Inflammatory macrophage treated with lipopolysaccharide for 4 hours (primary cell): ENCODE measurements at places on chromosomes 1 and 21.
A peak's percentile ranks its signal among the peaks of the same experiment; 100 is the strongest.

- DNase-seq = no peak
These were observed 166.8 kb upstream of the CAMK1G start for GRCh38 chr1:209416716-209417115.

DNA sequence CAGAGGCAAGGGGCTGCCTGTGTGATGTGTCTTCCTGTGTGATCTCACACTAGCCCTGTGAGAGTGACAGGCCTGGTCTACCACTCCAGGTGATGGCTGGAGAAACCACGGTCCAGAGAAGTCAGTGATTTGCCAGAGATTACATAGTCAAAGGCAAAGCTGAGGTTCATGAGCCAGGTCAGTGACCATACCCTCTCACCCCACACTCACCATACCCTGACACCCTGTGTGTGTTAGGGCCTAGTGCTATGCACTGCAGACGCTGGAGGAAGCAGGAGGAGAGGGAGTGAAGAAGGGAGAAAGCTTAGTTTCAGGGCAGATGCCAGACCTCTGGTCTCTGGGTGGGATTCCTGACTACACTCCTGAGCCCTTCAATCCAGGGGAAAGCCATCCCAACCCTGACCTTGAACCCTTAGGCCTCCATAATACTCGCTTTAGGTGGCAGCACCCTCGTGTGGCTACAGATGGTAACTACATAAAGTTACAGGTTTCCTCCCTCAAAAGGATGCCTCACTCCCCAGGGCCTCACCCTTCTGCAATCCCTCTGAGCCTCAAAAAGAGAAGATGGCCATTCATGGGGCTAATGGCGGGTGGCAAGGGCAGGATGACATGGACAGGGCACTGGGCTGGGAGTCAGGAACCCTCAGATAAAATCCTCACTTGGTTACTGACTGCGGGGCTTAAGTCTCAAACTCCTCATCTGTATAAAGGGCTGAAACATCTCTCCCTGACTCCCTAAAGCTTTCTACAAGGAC, 20.8 kb upstream of the SDC3 start:
- peak; percentile 62 for DNase-seq

GRCh38 chr1:244102046-244102445, 51.0 kb downstream of the ZBTB18 start:
- no peak for DNase-seq

- no peak for DNase-seq
These were observed 3.7 kb upstream of the SDC3 start for GRCh38 chr1:30912224-30912623.

DNA sequence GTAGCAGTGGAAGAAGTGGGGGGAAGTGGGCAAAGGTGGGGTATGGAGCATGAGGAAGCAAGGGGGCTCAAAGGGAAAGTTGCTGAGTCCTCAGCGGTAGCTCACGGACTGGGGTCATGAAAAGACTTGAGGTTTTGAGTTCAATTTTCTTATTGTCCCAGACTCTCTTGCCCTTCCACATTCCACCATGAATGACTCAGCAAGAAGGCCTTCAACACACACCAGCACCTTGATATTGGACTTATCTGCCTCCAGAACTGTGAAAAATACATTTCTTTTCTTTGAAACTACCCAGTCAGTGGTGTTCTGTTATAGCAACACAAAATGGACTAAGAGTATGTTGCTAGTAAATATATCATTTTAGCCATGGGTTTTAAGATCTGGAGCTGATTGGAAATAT, 17.3 kb upstream of the RHBDL2 start:
- no peak for DNase-seq

DNA sequence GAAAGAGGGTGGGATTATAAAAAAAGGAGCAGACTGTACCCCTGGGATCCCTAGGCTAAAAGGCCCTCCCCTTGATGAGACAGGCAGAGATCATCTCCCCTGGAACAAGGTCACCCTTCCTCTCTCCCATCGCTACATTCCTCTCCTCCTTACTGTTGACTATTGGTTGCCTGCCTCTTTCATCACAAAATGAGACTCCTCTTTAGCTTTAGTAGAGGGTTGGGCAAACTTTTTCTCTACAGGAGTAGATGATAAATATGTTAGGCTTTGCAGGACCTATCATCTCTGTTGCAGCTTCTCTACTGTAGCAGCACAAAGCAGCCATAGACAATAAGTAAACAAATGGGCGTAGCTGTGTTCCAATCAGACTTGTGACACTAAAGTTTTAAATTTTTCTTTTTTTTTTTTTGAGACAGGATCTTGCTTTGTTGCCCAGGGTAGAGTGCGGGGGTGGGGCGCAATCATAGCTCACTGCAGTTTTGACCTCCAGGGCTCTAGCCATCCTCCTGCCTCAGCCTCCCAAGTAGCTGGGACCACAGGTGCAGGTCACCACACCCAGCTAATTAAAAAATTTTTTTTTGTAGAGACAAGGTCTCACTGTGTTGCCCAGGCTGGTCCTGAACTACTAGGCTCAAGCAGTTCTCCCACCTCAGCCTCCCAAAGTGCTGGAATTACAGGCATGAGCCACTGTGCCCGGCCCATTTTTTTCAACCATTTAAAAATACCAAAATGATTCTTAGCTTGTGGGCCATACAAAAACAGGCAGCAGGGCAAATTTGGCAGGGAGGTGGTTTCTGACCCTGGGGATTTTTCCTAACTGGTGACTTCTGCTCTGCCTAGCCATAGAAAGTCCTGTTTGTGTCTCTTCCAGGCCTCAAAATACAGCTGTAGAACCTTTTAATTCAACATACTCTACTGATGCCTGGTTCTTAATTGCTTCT, 15.1 kb downstream of the MCL1 start:
- peak; percentile 24 for DNase-seq

DNA sequence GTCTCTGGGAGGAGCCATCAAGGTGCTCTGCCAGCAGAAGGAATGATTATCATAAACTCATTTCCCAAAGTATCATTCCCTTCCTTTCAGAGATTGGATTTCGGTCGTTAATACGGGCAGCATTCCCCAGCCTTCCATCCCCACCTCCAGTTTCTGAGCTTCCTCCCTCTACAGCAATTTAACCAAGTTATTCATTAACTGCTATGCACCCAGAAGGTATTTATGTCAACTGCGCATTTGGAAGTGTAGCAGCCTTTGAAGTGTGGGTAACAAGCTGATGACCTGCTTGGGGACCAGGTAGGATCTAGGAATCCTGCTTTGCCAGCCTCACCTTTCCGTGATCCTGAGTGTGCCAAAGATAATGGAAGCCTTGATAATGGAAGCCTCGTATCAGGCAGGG, 172.4 kb upstream of the IGSF21 start:
- DNase-seq = no peak

GRCh38 chr1:67489643-67490042, 59.4 kb upstream of the SERBP1 start:
- no peak for DNase-seq

DNA sequence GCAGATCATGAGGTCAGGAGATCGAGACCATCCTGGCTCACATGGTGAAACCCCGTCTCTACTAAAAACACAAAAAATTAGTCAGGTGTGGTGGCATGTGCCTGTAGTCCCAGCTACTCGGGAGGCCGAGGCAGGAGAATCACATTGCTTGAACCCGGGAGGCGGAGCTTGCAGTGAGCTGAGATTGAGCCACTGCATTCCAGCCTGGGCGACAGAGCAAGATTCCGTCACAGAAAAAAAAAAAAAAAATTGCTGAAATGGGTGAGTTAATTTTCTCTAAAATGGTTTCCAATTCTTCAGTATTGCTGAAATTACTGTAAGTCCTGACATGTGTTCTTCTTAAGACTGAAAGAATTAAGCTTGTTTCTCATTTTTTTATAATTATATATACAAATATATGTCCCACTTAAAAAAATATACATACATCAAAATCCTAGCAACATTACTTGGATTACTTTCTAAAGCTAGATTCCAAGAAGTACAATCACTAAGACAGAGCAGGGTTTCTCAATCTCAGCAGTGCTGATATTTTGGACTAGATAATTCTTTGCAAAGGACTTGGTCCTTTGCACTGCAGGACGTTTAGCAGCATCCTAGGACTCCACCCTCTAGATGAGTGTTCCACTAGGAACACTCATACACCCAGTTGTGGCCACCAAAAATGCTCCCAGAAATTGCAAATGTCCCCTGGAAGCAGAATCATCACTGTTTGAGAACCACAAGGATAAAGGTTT, 24.8 kb downstream of the ZNHIT6 start:
- DNase-seq = no peak

DNA sequence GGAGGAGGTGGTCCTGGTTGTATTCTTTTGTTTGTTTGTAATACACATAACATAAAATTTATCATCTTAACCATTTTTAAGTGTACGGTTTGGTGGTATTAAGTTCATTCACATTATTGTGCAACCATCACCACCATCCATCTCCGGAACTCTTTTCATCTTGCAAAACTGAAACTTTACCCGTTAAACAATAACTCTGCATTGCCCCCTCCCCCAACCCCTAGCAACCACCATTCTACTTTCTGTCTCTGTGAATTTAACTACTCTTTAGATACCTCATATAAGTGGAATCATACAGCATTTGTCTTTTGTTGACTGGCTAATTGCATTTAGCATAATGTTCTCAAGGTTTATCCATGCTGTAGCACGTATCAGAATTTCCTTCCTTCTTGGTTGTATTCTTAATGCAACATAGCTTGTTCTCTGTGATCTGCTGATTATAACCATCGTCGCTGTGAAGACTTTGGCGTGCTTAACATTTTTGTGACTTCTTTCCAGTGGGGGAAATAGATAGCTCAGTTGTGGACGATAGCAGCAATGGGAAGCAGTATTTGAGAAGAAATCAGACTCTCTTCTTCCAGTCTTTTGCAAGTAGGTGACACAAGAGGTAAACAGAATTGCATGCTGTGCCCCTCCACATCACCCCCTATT, 117.5 kb upstream of the HOOK1 start:
- peak; percentile 59 for DNase-seq

GRCh38 chr1:181018901-181019681, 3.6 kb downstream of the STX6 start:
- peak; percentile 56 for DNase-seq

DNA sequence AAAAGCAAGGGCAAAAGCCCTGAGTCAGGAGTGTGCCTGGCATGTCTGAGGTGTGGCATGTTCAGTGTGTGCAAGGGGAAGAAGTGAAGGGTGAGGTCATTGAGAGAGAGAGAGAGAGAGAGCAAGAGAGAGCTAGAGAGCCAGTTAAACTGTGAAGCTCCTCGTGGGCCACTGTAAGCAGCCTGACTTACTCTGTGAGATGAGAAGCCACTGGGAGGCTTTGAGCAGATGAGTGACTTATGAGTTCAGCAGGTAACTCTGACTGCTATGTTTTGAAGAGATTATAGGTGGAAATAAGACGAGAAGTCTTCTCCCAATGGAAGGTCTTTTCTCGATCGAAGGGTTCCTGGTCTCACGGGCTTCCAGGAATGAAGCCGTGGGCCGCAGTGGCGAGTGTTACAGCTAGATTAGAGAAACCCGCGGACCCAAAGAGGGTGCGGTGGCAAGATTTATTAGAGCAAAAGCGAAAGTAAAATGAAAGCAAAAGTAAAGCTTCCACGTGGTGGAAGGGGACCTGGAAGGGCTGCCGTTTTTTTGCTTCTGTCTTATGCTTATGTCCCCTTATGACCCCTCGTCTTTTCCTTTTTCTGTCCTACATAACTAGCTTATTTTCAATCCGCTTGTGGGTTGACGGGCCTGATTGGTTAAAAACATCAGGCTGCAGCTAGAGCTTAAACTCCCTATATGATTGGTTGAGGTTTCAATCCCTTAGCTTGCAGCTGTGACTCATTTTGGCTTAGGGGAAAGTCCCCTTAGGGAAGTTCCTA, 323.1 kb upstream of the FAM78B start:
- DNase-seq = peak; percentile 86

DNA sequence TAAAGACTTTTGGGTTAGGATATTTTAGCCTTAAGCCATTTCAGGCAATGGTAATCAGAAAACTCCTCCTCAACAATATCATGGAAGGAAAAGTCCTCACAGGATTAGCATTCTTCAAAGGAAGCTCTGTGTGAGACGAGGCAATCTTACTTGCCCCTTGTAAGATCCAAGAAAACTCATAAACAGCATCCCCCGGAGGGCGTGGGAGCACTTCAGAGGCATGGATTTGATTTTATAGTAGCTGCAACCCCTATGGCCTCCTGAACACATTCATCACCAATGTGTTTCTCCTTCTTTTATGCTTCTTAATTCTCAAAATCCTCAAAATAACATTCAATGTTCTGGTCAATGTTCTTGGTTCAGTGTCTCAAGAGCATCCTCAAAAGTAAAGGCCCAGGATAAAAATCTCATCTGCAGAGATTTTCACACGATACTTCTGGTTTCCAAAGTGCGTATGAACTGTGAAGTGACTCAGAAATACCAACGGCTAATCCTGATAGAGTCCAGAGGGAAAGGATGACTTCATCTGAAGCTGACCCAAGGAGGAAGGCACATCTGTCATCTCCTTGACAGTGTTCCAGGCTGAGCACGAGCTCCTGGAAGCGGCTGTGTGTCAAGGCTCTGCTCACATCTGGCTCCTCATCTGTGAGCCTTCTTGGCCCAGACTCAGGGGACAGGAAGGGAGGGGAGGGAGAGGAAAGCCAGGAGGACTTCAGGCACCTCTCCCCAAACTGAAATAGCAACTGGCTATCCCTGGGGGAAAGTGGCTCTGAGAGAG, 49.3 kb upstream of the PSEN2 start:
- DNase-seq = peak; percentile 51

DNA sequence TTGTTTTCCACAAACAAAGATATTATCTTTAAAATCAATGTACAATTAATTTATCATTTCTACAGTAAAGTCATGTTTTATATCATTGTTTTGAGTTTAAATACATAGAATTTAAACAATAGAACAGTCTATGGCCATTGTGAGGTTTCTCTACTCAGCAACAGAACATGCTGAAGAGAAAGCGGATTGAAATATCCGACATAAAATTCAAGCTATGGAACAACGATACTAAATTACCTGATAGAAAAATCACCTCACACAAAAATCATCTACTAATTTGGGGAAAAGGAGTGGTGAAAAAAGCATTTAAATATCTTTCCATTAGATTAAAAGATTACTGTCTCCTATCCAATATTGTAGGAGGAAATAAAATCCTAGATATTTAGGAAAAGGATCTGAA, 12.6 kb downstream of the CDKN2C start:
- DNase-seq = no peak

DNA sequence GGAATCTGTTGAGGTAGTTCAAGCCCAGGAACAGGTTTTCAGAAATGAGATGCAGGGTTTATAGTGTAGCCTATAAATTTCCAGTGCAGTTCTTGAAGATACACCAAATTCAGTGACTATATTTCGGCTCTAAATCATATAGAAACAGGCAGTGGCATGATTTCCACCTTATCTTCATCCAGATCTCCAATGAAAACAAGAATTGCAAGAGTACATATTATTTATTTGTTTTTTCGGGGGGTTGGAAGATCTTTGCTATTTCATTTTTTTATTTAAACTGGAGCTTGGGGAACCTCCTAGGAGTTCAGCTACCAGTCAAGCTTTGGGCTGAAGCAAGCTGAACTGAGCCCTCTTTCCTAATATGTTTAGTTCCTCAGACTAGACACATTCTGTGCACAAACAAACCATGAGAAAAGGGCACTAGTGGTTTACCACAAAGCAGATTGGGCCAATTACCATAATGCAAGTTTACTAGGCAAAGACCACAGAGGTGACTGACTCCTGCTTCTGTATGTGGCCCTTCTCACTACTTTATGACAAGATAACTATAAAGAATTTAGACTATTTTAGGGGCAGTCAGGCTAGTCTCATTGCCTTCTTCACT, 68.5 kb downstream of the RGS2 start:
- peak; percentile 81 for DNase-seq
